ENCODE measurements at places on chromosomes 6 and 20. TPM values are rescaled to one million over a fixed set of nuclear protein-coding genes. Genes with fewer than 3 reads are reported as not detected.

DNA sequence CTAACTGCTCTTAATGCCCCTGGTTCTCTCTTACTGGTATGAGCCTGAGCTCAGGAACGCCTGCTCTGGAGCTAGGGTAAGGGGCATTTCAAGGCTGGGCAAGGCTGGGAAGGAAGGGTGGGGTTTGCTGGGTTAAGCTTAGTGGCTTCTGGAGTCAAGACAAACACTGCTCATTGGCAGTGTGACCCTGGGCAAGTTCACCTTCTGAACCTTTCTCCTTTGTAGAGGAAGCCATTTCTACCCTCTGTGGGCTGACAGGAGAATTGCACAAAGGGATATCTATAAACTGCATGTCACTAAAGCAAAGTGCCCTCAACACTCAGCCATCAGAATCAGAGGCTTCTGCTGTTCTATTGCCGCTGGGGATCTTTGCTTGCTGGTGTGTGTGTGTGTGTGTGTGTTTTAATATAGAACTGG is 20.3 kb upstream of the LRRN4 start:
- no peak for DNase-seq

The OPRM1 gene
- not detected for total RNA-seq

The VSTM2L gene
- total RNA-seq, result 12.9 TPM

DNA sequence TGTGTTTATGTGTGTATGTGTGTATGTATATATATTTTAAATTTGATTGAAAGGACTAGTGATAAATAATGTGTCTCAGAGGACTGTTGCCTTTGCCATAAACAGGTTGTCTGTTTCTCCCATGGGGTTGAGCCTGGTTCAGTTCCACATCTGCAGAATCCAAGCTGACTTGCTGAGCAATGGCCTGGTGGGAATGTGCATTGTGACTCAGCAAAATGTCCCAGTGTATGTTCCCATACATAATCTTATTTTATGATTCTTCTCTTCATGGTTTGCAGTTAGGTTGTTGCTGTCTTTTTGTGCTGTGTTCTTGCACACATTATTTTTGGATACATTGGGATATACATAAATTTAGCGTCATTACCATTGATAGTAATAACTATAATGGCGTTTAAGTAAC is 115.6 kb upstream of the SLC24A3 start:
- DNase-seq, result no peak

GRCh38 chr6:111993342-111993741 is 60.6 kb upstream of the CCN6 start:
- no peak for DNase-seq

GRCh38 chr6:42565823-42566613 is 2.2 kb downstream of the UBR2 start:
- no peak for DNase-seq

The SEMG1 gene
- total RNA-seq, result not detected

- DNase-seq, result no peak
Observed at GRCh38 chr20:53426766-53427312, 166.8 kb downstream of the ZNF217 start.

DNA sequence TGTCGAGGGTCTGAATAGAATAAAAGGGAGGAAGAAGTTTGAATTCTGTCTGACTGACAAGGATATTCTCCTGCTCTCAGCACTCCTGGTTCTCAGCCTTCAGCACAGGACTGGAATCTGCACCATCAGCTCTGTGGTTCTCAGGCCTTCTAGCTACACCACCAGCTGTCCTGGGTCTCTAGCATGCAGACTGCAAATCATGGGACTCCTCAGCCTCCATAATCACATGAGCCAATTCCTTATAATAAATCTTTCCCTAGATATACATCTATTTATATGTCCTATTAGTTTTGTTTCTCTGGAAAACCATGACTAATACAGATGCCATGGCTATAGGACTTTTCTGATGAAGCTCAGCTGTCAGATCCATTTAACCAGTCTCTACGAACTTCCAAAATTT is 132.8 kb upstream of the ECI2 start:
- no peak for DNase-seq

The GRM1 gene
- 0.09 TPM for total RNA-seq

GRCh38 chr6:15042938-15043337 is 202.9 kb upstream of the JARID2 start:
- DNase-seq, result no peak

The CCN6 gene
- not detected for total RNA-seq

The EPB41L1 gene
- 61.4 TPM for total RNA-seq

The DEFB132 gene
- total RNA-seq, result not detected

The SIRT5 gene
- total RNA-seq, result 11.0 TPM

The C20orf202 gene
- 0.64 TPM for total RNA-seq

The LY6G5C gene
- total RNA-seq, result 3.4 TPM

GRCh38 chr6:105458551-105458950 is 55.7 kb upstream of the PREP start:
- no peak for DNase-seq

GRCh38 chr20:64100946-64101688 is 6.2 kb downstream of the NPBWR2 start:
- no peak for DNase-seq

GRCh38 chr6:87828044-87828443 is 126.0 kb upstream of the AKIRIN2 start:
- no peak for DNase-seq

Data from upper lobe of right lung (tissue), 1 donor.